ENCODE measurements at places on chromosomes 13 and 19.
A peak's percentile ranks its signal among the peaks of the same experiment; 100 is the strongest.

GRCh38 chr13:29520671-29521070, 74.8 kb downstream of the SLC7A1 start:
- DNase-seq, result no peak

GRCh38 chr19:4911314-4911713, 2.0 kb downstream of the UHRF1 start:
- DNase-seq, result no peak

DNA sequence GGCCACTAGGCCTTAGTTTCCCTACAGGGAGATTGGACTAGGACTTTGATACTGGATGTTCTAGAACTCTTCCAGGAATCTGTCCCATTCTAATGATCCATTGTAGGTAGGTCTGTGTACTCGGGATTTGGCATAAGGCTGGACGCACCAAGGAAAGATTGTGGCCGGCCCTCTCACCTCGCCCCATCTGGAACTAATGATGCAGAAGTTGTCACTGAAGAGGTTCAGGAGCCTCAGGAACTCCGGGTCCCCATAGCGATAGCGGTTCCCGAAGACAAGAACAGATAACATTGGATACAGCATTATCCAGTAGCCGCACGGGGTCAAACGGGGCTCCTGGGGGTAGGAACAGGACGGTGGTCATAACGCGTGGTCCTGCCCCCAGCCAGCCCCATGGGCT, 11.2 kb downstream of the EGLN2 start:
- no peak for DNase-seq

- peak; percentile 87 for DNase-seq
Observed at GRCh38 chr19:9791552-9792205, 23.1 kb upstream of the ZNF846 start.

- DNase-seq, result no peak
Observed at GRCh38 chr13:73411067-73411809, 352.4 kb downstream of the KLF5 start.

- peak; percentile 39 for DNase-seq
Observed at GRCh38 chr13:101626925-101627555, 174.6 kb downstream of the ITGBL1 start.

- no peak for DNase-seq
Observed at GRCh38 chr13:50156140-50156539, 140.9 kb downstream of the KCNRG start.

GRCh38 chr13:33380487-33381079, 95.0 kb upstream of the STARD13 start:
- no peak for DNase-seq

DNA sequence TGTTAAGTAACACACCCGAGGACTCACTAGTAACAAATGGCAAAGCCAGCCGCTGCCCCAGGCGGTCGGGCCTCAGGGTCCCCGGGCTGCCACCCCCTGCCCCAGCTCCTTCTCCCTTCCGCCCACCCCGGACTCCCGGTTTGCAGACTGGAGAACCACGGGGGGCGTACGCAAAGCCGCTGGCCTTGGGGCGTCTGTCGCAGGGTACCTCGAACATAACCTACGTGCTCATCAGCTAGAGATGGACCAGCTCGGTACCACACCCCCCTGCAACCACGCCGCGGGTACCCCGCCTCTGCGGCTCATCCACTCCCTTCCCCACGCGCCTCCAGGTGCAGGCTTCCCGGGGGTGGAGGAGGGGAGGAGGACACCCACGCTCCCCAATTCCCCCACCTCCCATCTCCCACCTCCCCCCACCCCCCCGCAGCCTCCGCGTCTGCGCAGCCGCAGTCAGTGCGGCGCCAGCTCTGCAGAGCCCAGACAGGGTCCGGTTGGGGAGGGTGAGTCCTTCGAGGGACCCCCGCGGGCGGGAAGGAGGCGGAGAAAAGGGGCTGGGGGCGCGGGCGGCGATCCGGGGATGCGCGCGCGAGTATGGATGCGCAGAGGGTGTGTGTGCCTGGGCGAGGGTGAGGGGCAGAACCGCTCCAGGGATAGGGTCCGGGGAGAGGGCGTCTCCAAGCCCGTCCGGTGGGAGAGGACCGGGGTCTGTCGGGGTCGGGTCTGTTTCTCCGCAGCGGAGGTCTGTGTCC, at the start of gene SMIM17:
Gene SMIM17, plus strand, starts transcription at position 449 of the 749 bp plus-strand sequence. CDS start 2,509 bp downstream, outside the sequence.
- no peak for DNase-seq

- no peak for DNase-seq
Observed at GRCh38 chr19:19179548-19180441, 9.7 kb upstream of the MEF2B start.

GRCh38 chr13:56314765-56315164, 826.0 kb upstream of the PRR20A start:
- no peak for DNase-seq

DNA sequence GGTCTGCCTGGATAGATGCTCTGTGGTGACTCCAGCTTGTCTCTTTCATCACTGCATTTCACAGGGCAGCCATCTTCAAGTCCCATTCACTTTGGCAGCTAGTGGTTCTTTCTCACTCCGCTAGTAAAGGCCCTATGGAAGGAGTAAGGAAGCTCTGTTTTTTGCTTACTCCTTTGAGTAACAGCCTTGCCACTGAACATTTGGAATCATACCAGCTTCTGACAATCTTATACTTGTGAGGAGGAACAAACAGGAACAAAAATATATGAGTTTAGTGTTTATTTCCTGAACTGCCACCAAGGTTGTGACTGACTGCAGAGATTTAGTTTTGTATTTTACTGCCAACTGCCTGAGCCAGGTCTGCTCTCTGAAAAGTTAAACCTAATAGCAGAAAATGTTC, 38.7 kb downstream of the KCTD4 start:
- no peak for DNase-seq

- no peak for DNase-seq
Observed at GRCh38 chr19:4376991-4377781, 23.2 kb downstream of the SH3GL1 start.

- DNase-seq, result no peak
Observed at GRCh38 chr19:1000591-1001537, 645 bp downstream of the GRIN3B start.

DNA sequence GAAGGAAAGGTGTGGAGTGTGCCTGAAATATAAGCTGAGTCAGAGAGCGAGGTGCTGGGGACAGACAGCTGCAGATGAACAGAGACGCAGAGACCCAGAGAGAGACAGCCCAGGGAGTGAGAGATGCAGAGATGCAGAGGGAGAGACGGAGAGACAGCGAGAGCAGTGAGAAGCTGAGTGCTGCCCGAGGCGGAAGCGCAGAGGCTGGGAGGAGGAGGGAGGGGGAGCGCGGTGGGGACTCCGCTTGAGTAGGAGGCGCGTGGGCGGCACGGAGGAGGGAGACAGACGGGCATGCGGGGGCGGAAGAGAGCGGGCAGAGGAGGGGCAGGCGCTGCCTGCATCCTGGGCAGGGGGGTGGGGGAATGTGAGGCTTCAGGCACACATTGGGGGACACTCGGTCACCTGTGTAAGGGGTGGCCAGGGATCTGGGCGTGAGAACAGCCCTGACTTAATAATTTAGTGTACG, 25.7 kb downstream of the SLC8A2 start:
- peak; percentile 68 for DNase-seq

GRCh38 chr19:33767898-33768413, 28.7 kb upstream of the KCTD15 start:
- peak; percentile 10 for DNase-seq

DNA sequence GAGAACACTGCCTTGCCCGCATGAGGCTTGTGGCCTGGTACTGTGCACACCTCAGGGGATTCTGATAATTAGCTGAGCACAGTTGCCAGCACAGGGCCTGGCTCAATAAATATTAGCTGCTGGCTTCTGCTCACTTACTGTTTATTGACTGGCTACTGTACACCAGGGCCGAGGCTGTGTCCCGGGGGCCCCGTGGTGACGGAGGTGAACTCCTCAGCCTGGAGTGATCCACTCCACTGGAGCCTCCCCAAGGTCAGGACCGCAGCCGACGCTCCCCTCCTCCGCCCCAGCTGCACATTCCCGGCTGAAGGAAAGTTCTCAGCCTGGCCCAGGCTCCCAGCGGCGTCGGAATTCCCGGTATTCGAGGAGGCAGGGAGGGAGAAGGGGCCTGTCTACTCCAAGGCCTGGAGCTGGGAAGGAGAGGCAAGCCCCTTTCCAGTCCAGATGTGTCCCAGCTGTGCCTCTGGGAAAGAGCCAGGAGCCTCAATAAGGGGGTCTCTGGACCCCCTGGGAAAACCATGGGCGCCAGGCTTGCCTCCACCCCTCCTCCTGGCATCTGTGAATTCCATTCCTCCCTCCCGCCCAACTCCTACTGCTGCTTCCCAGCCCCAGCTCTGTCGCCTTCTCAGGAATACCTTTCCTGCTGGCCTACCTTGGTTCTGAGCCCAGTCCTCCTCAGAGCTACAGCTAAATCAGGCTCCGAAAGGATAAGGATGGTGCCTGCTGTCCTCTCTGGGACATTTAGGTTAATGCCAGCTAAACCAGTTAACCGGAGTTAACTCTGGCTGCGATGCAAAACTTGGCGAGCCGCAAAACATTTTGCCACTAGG, 7.3 kb downstream of the RPS16 start:
- DNase-seq, result no peak

DNA sequence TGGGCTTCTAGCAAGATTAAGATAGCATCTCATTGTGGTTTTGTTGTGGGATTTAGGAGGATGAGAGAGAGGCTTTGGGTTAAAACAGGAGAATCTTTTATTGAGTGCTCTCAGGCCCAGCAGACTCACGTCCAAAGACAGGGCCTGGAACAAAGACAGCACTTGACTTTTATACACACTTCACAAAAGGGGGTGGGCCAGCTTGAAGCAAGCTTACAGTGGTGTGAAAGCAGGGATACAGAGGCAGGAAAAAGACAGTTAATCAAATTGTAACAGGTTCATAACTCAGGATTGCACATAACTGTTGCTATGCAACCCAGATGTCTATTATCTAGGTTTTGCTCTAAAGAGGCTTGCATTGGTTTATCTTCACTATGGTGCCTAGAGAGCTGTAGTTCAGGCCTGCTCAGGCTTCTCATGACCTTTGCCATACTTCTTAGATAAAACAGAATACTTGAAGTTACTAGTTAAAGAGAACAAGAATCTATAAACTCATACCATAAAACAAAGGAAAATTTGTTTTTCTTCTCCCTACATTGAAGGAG, 42.2 kb upstream of the CEACAM21 start:
- DNase-seq, result no peak

GRCh38 chr13:29924482-29925350, 74.3 kb upstream of the UBL3 start:
- DNase-seq, result no peak

DNA sequence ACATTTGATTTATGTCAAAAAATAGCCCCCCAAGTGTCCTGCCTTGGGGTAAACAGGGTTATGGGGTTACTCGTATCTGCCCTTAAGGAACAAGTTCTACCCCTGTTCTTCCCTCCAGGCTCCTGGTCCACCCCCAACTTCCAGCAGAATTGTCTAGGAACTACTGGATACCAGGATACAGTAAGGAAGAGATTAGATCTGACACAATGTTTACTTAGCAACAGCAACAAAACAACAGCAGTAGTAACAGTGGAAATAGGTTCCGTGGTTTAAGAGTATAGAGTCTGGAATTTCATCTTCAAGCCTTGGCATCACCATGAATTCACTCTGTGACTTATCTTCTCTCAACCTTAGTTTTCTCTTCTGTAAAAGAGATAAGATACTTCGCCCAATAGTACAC, 1.7 kb upstream of the FAM98C start:
- no peak for DNase-seq

Data from activated naive CD4-positive, alpha-beta T cell treated with Interleukin-2 at 50 U/mL for 16 hours (primary cell).